MCF 10A (cell line): ENCODE measurements at places on chromosomes 1 and 21. TPM values are rescaled to one million over a fixed set of nuclear protein-coding genes. Genes with fewer than 3 reads are reported as not detected.

DNA sequence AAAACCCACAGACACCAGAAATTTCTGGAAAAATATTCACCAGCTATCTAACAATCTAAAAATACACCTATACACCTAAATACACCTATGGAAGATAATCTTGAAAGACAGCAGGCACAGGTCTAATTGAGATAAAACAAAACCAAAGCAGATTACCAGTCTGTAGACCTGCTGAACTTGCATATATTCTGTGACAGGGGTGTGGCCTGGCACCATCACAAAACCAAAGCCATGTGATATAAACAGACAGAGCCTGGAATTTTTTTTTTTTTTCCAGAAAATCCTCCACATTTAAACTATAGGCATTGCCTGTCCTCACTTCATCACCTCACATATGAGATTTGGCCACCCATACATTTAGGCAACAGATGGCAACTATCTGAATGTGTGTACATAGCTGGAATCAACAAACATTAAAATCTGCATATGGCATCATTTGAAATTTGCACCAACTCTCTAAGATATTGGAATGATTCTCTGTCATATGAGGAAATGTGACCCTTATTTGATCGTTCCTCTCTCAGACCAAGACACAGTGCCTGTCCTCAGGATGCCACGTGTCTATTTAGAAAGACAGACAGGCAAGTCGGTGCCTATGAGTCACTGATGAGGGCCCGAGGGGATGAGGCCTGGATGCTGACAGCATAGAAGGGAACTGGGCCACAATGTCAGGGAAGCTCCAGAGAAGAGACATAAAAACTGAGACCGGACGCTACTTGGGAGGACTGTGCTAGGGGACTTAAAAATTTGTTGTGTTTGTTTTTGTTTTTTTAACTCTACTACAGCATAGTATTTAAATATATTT, 32.6 kb downstream of the NMNAT2 start:
- H3K27ac ChIP-seq = no peak overlapping the region
- H3K36me3 ChIP-seq = peaks cover 6% of the 10 kb centered on the region
- peaks cover 7% of the 10 kb centered on the region for H3K4me1 ChIP-seq

DNA sequence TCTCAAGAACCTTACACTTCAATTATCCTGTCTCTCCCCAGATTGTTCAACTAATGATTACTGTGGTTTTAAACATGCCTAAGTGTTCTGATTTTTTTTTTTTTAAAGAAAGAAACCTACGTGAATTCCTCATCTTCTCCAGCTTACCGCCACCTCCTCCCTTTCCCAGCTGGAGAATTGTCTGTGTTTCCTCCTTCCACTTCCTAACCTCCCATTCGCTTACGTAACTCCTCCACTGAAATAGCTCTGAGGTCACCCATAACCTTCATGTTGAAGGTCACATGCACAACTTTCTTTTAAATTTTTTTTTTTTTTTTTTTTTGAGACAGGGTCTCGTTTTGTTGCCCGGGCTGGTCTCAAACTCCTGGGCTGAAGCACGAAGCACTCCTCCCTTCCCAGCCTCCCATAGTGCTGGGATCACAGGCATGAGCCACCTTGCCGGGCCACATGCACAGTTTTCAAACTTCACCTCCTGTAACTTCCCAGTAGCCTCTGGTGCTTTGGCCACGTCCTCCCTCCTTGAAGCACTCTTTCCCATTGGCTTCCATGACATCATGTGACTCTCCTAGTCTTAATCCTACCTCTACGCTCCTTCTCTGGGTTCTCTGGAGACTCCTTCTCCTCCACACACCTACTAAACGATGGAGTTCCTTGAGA, 9.8 kb upstream of the CAPZB start:
- no peak overlapping the region for H3K27ac ChIP-seq
- no peaks in the 10 kb centered on the region for H3K4me1 ChIP-seq
- H3K27me3 ChIP-seq = no peaks in the 10 kb centered on the region
- DNase-seq = no peak
- H3K4me3 ChIP-seq = no peak overlapping the region

GRCh38 chr21:29155118-29155932, 24.9 kb downstream of the MAP3K7CL start:
- peak; percentile 52 for DNase-seq
- H3K36me3 ChIP-seq = no peaks in the 10 kb centered on the region
- H3K27me3 ChIP-seq = no peaks in the 10 kb centered on the region

GRCh38 chr21:29077651-29078090, 4.2 kb upstream of the CCT8 start:
- no peak overlapping the region for H3K27ac ChIP-seq
- H3K27me3 ChIP-seq = no peaks in the 10 kb centered on the region
- DNase-seq = no peak
- H3K4me1 ChIP-seq = peaks cover 15% of the 10 kb centered on the region
- H3K36me3 ChIP-seq = peaks cover 5% of the 10 kb centered on the region

SLAMF6 gene
- total RNA-seq = not detected in 2 replicates

GRCh38 chr1:40593449-40594186, 62.2 kb downstream of the ZNF684 start:
- H3K27ac ChIP-seq = no peak overlapping the region
- H3K36me3 ChIP-seq = no peaks in the 10 kb centered on the region
- H3K4me3 ChIP-seq = no peak overlapping the region

AMPD1 gene
- total RNA-seq = not detected in 2 replicates

GRCh38 chr1:41379738-41380130, 18.5 kb downstream of the FOXO6 start:
- no peak overlapping the region for H3K4me3 ChIP-seq
- peaks cover 6% of the 10 kb centered on the region for H3K36me3 ChIP-seq
- H3K27ac ChIP-seq = no peak overlapping the region
- no peaks in the 10 kb centered on the region for H3K4me1 ChIP-seq

DNA sequence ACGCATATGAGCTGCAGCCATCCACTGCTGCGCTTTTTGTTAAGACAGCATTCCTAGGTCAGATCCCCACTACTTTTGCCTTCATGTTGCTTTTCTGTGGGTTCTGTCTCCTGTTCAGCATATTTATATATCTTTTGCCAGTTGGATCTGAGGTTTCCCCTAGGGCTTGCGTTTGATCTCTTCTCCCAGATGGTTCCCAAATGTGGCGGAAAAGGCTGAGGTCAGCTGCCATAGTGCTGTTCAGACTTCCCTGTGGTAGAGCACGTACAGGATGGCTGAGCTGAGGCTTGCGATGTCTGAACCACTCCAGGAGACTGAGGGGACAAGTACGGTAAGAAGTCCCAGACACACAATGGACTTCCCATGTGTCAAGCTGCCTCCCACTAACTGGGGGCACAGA, 39.8 kb downstream of the COL6A1 start:
- peaks cover 74% of the 10 kb centered on the region for H3K27me3 ChIP-seq
- DNase-seq = no peak
- H3K4me3 ChIP-seq = no peak overlapping the region

DNA sequence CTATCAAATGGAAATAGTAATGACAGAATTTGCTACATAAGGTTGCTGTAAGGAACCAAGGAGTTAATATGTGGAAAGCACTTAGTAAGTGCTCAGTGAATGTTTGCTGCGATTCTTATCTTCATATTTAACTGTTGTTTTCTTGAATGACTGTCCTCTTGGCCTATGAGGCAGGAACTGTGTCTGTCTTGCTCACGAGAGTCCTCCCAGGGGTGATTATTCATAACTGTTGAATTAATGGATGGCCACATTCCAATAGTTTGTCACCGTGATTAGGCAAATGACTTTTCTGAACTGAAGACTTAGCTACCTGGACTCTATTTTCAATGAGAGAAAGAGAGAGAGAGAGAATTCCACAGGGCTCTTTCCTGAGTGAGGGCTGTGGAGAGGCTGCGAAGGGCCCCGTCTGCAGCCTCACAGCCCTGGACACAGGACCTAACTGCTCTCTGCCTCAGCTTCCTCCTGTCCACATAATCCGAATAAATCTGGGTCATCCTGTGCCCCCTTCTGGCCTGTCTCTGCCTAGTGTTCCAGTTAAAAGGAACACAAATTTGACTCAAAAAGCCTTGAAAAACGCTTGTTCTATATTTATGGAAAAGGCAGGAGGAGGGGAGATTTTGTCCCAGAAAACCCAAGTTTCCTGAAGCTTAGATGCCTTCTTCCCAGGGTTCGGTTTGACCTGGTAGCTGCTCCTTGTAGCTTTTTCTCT, 8.5 kb downstream of the EDN2 start:
- no peak for DNase-seq
- H3K4me1 ChIP-seq = peaks cover 31% of the 10 kb centered on the region
- H3K27ac ChIP-seq = peak overlapping the region; percentile 51
- no peaks in the 10 kb centered on the region for H3K27me3 ChIP-seq
- peak overlapping the region; percentile 21 for H3K4me3 ChIP-seq

GRCh38 chr1:234779160-234779538, 169.2 kb upstream of the IRF2BP2 start:
- H3K36me3 ChIP-seq = no peaks in the 10 kb centered on the region
- H3K4me1 ChIP-seq = peaks cover 4% of the 10 kb centered on the region
- H3K27ac ChIP-seq = no peak overlapping the region
- no peak overlapping the region for H3K4me3 ChIP-seq
- no peak for DNase-seq

DNA sequence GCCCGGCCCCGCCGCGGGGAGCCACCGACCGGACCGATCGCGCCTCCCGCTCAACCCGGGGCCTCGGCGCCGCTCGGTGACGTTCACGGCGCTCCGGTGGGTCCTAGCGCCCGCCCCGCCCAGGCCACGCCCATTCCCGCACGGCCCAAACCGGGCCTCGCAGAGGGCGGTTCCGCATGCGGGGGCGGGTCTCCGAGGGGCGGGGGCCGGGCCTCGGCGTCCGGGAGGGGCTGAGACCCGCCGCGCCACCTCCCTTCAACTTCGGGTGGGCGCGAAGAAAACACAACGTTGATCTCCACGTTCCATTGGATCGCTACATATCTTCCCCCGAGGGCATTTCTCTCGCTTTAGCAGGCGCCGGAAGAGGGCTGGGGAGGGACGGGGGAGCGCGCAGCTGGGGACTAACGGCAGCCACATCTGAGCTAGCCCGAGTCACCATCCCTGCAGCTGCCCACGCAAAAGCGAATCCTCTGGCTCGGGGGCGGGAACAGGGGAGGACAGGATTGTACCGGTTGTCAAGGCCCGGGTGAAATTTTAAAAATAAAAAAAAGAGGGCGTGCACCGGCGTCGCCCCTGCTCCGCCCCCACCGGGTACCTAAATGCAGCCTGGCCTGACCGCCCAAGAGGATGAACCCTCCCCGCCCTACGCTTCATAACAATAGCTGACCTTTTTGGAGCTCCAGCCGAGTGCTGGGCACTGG, at the start of gene MAD2L2:
MAD2L2 (minus strand) TSS at position 78 of the 701 bp plus-strand sequence. CDS start 547 bp downstream, outside the sequence.
- H3K27me3 ChIP-seq = no peaks in the 10 kb centered on the region
- peak; percentile 81 for DNase-seq
- peak within 1 kb of the TSS; percentile 79 for H3K27ac ChIP-seq
- peak within 1 kb of the TSS; percentile 88 for H3K4me3 ChIP-seq

DNA sequence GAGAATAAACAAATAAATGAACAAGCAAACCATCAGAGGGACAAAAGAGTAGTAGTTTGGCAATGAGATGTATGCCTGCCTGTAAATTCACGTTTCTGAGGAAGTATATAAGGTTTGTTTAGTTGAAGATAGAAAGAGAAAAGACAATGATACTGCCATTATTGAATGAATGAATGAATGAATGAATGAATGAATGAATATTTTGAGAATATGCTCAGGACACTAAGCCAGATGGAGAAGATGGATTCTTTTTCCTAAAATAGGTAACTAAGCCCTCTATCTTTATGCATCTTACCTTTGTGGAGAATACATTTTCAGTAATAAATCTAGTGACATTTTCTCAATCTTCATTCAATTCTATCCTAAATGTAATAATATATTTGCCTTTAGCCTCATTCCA, 49.4 kb downstream of the SLC35A3 start:
- DNase-seq = no peak
- H3K36me3 ChIP-seq = peaks cover 13% of the 10 kb centered on the region
- H3K4me1 ChIP-seq = no peaks in the 10 kb centered on the region

DNA sequence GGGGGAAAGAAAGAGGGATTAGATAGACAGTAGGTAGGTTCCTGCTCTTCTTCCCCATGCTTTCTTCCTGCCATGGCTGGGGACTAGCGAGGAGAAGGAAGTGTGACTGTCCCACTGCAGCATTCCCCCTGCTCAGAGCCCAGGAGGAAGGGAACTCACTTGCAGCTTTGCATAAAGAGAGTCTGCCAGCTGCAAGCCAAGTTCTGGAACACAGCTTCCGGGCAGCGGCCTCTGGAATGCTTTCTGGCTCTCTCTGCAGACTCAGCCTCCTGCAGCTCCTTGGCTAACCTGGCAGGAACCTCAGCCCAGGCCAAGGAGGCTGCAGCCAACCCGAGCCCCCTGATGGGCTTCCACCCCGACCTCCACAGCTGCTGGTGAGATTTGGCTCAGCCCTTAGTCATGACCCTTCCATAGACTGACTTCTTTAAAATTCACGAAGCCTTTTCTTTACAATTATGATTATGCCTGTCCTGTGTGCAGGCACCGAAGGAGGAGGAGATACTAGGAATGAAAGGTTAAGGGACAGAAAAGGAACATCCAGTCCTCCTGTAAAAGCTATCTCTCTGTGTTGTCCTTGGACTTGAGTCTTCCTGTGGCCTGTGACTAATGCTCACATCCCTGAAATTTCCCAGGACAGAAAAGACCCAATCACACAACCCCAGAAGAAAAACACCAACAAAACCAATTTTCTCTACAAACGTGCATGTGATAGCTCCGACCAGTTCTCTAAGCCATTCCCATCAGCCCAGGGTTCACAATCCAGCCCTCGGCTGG, 108.2 kb upstream of the OLIG2 start:
- no peak overlapping the region for H3K27ac ChIP-seq
- DNase-seq = no peak
- H3K36me3 ChIP-seq = no peaks in the 10 kb centered on the region
- H3K4me3 ChIP-seq = no peak overlapping the region

GRCh38 chr1:9245661-9246060, 11.1 kb downstream of the H6PD start:
- no peak for DNase-seq
- no peak overlapping the region for H3K27ac ChIP-seq
- peaks cover 22% of the 10 kb centered on the region for H3K4me1 ChIP-seq
- peaks cover 4% of the 10 kb centered on the region for H3K36me3 ChIP-seq
- H3K27me3 ChIP-seq = no peaks in the 10 kb centered on the region

- no peaks in the 10 kb centered on the region for H3K27me3 ChIP-seq
- H3K4me3 ChIP-seq = no peak overlapping the region
- H3K36me3 ChIP-seq = peaks cover 6% of the 10 kb centered on the region
- H3K27ac ChIP-seq = no peak overlapping the region
- peaks cover 12% of the 10 kb centered on the region for H3K4me1 ChIP-seq
- no peak for DNase-seq
These were observed 64.0 kb downstream of the SIK1 start for GRCh38 chr21:43362915-43363314.

GRCh38 chr1:227219715-227220292, 98.5 kb downstream of the CDC42BPA start:
- peaks cover 27% of the 10 kb centered on the region for H3K4me1 ChIP-seq
- DNase-seq = no peak
- no peak overlapping the region for H3K4me3 ChIP-seq
- H3K27me3 ChIP-seq = no peaks in the 10 kb centered on the region
- H3K36me3 ChIP-seq = no peaks in the 10 kb centered on the region

OR2T11 gene
- not detected in 2 replicates for total RNA-seq

DNA sequence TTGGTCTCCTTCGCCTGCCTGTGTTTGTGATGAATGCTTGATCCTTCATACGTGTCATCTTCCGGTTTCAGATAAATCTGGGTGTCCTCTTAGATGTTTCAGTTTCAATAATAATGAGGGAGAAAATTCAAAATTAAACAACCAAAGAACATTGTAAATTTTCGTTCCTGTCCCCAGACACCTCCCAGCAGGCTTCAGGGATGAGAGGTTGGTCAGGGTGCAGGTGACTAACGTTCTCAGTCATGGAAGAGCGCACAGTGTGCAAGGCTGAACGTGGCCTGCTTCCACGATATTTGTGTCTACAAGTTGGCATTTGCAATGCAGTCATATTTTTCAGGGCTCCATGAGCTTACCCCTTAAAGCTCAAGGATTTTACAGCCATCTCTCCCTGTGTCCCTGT, 147.1 kb upstream of the ARHGEF16 start:
- DNase-seq = no peak
- no peak overlapping the region for H3K4me3 ChIP-seq
- H3K27ac ChIP-seq = no peak overlapping the region
- no peaks in the 10 kb centered on the region for H3K36me3 ChIP-seq
- H3K4me1 ChIP-seq = no peaks in the 10 kb centered on the region
